Lung microvascular endothelial cell (primary cell): ENCODE measurements at places on chromosomes 12 and 14. TPM values are rescaled to one million over a fixed set of nuclear protein-coding genes. Genes with fewer than 3 reads are reported as not detected.

DNA sequence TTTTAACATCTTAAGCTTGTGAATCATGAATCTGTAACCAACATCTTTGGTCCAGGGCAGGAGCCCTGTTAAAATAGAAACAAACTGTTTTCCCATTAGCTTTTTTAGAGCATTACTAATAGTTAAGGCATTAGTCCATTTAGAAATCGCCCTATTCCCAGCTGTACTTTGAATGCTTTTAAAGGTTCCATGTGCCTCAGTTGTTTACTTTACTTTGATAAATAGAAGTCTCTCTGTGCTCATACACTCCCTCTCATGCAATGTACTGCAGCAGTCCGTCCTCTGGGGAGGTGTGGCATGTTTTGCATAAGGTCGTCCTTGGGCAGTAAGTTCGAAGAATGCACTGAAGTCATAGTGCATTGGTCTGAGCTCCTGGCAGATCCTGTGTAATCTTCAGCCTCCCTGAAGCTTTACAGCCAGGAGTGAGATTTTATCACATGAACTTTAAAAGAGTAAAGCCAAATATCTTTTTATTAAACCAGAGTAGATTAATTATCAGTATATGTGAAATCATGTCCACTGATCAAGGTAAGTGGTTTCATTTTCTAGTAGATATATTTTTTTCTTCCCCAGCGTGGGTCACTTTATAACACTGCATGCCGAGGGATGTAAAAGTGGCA lies 134.7 kb downstream of the FGD4 start:
- DNase-seq: peak; percentile 84

GRCh38 chr12:39846304-39846703 lies 226.7 kb upstream of the ABCD2 start:
- no peak for DNase-seq

- DNase-seq: no peak
These were observed 493.2 kb upstream of the GARIN6 start for GRCh38 chr12:99154216-99154982.

DNA sequence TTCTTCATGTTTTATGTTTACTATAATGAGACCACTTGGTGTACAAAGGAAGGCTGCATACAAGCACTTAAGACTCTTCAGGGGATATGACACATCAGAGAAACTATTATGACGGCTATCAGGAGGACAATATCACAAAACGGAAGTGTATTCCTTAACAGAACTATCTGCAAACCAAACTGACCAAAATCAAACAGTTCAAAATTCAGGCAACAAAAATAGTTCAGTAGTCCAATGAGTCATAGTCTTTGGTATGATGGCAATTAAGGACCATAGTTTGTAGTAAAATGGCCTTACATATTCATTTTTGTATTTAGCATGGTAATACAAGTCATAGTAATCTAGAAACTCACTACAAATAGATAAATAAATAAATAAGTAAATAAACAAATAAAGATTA lies 1638.7 kb upstream of the SEL1L start:
- DNase-seq: no peak

DNA sequence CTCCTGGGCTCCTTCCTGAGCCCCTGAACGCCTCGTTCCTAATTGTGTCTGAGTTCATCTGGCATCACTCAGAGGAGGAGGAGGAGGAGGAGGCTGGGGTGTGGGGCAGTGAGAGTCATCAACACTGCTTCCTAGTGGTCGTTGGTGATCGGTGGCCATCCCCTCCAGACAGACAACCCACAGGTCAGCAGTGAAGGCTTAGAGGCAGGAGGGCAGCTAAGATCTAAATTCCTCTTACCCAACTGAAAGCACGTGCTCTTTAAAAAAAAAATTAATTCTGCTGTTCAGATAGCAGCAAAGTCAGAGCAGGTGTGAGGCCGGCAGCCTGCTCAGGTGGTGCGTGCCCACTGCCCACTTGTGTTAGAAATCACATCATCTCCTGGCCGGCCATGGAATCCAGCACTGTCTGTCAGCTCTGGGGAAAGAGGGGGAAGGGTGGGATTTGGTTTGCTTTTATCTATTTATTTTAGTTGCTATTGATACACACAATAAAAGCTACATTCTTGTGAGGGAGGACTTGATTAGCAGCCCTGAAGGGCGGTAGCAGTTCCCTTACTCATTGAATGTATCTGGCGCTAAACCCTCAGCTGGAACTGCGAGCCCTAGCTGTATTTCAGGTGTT lies 46.6 kb downstream of the PPP2R5C start:
- DNase-seq: peak; percentile 18

DNA sequence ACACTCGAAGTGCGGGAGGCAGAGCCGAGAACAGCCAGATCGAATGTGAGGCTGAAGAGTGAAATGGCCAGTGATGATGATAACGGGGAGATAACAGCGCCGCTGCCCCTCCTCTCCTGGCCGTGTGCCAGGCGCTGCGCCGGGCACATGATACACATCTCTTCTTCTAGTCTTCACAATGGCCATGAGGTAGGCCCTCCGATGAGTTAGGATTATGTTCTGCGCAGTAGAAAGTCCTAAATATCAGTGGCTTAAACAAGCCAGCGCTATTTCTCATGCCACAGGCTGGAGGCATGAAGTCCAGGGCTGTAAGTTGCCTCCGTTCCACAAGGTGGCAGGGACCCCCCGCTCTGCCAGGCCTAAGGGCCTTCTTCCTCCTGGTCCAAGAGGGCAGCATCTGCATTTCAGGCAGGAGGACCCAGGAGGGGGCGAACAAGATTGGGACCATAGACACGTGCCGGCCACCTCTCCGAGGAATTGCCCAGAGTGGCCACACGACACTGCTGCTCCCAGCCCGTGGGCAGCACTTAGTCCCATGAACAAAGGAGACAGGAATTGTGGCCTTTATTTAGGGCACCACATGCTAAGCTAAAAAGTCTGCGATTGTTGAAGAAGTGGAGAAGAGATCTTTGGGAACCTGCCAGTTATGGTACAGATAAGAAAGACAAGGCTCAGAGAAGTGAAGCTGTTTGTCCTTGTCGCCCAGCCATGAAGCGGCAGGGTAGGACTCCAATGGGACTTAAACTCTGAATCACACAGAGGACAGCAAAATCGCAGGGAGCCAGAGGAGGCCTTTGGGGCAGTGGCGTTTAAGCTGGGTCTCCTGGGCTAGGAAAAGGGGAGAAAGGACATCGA lies 10.9 kb upstream of the HVCN1 start:
- DNase-seq: no peak

- no peak for DNase-seq
These were observed 123.9 kb downstream of the BRMS1L start for GRCh38 chr14:35949920-35950513.

- DNase-seq: no peak
These were observed 4.1 kb downstream of the MAP1LC3B2 start for GRCh38 chr12:116563262-116563661.

DNA sequence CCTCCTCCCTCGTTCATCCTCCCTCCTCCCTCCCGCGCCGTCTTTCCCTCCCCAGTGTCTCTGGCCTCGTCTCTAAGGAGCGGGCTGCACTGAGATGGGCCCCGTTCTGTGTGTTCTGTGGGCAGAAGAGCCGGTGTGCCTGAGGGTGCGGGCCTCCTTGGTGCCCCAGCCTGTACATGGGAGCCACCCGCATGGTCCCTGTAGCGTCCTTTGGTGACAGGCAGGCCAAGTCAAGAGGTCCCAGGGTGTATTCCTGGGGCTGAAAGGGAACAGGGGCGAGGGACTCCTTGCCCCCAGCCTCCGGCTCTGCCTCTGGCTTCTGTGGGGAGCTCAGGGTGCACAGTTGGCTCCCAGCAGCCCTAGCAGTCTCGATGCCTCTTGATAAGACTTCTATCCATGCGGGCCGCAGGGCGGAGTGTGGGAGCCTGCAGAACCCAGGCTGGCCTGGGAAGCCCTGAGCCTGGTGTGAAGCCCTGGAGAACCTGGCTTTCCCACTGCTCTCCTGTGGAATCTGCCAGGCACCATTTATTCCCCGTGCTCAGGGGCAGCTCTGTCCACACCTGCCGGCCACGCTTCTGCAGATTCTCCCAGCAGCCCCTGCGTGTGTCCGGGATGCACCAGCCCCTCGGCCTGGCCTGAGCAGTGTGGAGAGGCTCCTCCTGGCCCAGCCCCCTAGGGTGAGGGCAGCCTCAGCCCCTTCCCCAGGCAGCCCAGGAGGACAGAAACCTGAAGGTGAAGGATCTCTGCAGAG lies 181.3 kb downstream of the KIF26A start:
- no peak for DNase-seq

GRCh38 chr12:40569626-40570179 lies 122.5 kb upstream of the CNTN1 start:
- DNase-seq: no peak

- no peak for DNase-seq
These were observed 8.3 kb upstream of the GPX2 start for GRCh38 chr14:64950889-64951288.

DNA sequence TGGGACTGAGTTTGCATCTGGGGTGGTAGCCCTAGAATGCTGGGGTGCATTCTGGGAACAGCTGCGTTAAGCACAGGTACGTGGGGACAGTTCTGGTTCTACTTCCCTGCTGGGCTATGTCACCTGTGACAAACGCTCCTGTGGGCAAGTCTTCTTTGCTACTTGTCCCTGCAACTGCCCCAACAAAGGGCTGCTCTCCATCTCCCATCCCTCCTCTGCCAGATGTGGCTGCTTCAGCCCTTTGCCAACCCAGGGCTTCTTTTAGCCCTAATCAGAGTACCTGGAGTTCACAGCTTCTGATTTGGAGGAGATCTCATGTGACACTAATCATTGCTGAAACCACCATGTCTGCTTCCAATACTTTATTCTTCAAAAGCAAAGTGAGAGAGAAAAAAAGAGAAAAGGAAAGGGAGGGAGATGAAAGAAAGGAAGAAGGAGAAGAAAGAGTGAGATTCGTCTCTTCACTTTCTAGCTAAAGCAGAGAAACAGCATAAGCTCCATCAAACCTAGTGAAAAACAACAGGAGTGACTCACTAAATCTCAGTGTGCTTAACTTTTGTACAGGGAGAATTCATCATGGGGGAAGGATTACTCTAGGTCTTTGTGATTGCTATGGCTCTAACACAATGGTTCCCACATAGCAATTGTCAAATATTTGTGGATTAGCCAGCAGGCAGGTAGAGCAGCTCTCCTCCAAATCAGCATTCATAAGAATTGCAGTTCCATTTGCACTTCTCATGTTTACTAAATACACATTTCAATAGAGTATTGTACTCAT lies 174.8 kb downstream of the LRIG3 start:
- DNase-seq: no peak

GRCh38 chr12:53078425-53079225 lies 565 bp downstream of the SPRYD3 start:
- no peak for DNase-seq

DNA sequence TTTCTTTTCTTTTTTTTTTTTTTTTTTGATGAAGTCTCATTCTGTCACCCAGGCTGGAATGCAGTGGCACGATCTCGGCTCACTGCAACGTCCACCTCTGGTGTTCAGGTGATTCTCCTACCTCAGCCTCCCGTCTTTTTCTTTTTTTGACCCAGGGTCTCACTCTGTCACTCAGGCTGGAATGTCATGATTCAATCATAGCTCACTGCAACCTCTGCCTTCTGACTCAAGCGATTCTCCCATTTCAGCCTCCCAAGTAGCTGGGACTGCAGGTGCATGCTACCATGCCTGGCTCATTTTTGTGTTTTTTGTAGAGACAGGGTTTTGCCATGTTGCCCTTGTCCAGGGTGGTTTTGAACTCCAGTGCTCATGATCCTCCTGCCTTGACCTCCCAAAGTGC lies 12.0 kb downstream of the FUT8 start:
- DNase-seq: no peak

DNA sequence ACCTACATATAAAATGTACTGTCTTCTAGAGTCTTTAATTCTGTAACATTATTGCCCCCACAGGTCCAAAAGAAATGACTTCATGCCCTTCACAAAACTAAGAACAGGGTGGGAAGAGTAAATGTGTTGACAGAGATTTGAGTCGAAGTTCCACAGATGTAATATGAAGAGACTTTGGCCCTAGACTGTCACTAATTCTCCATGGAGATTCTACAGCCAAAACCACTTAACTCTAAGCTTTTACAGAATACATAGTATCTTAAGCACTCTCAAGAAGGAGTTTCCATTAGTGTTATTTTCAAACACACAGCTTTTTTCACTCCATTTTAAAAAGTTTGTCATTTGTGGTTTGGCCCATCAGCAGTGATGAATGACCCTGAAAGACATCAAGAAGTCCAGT lies 56.3 kb downstream of the ABCC9 start:
- no peak for DNase-seq

GRCh38 chr12:750366-751191 lies 1.8 kb upstream of the WNK1 start:
- DNase-seq: no peak

- DNase-seq: no peak
These were observed 104.3 kb upstream of the MAX start for GRCh38 chr14:65206448-65207096.

GRCh38 chr12:22919883-22920282 lies 294.9 kb downstream of the ETNK1 start:
- no peak for DNase-seq

- DNase-seq: no peak
These were observed 1059.8 kb downstream of the TMEM121 start for GRCh38 chr14:106586098-106586704.

GRCh38 chr12:53560351-53560750 lies 53.1 kb upstream of the NPFF start:
- peak; percentile 44 for DNase-seq

DNA sequence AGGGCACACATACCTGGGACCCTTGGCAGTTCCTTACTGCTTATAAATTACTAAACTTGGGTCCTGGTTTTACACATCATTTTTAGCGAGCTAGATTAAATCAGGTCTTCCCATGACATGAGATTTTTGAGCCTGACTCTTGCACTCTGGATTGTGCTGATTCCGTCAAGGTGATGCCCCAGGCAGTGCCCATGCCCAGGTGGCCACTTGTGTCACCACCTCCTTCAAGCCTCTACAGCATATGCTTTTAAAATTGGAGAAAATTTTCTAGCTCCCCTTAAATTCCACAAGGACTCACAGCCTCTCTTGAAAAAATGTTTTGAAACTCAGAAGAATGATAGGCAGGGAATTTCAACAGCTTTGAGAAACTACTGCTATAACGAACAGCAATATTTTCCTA lies 9.6 kb downstream of the PTPN21 start:
- DNase-seq: no peak

DNA sequence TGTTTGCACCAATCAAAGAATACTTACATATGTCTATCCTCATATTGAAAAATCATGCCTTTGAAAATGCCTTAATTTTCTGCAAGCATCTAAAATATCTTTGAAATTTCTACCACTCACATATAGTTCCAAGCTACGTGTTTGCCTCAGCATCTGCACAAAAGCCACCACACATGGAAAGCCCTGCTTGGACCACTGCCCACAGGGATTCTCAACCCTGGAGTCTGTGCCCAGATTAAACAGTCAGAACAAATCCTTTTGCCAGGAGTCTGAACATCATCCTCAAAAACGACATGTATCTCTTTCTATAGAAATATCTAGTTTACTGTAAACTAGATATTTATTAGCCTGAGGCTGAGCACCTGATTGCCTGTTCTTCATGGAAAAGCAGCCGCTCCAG lies 32.6 kb downstream of the ARMH4 start:
- DNase-seq: no peak

VWF gene
- total RNA-seq: 496 and 1,530 TPM in 2 replicates

POP5 gene
- 19.8 and 23.6 TPM in 2 replicates for total RNA-seq

OR4E2 gene
- total RNA-seq: not detected in 2 replicates

SLC22A17 gene
- 0.22 and 0.60 TPM in 2 replicates for total RNA-seq

POTEM gene
- not detected in 2 replicates for total RNA-seq

RAPGEF3 gene
- total RNA-seq: 7.1 and 11.8 TPM in 2 replicates

GALNT9 gene
- under 0.01 and 0.22 TPM in 2 replicates for total RNA-seq

SLC25A21 gene
- 0.20 and 0.87 TPM in 2 replicates for total RNA-seq

MMP14 gene
- 43.3 and 80.2 TPM in 2 replicates for total RNA-seq

PTGER2 gene
- total RNA-seq: under 0.01 TPM in 1 of 2 replicates, not detected in the other
